ENCODE measurements at places on chromosomes 12 and 14. TPM values are rescaled to one million over a fixed set of nuclear protein-coding genes. Genes with fewer than 3 reads are reported as not detected.

The C12orf50 gene
- polyA plus RNA-seq, result 0.17 TPM

The EML5 gene
- polyA plus RNA-seq, result 2.9 TPM

The KRT4 gene
- 0.17 TPM for polyA plus RNA-seq

The SLC6A12 gene
- polyA plus RNA-seq, result 20.2 TPM

The MIP gene
- polyA plus RNA-seq, result not detected

DNA sequence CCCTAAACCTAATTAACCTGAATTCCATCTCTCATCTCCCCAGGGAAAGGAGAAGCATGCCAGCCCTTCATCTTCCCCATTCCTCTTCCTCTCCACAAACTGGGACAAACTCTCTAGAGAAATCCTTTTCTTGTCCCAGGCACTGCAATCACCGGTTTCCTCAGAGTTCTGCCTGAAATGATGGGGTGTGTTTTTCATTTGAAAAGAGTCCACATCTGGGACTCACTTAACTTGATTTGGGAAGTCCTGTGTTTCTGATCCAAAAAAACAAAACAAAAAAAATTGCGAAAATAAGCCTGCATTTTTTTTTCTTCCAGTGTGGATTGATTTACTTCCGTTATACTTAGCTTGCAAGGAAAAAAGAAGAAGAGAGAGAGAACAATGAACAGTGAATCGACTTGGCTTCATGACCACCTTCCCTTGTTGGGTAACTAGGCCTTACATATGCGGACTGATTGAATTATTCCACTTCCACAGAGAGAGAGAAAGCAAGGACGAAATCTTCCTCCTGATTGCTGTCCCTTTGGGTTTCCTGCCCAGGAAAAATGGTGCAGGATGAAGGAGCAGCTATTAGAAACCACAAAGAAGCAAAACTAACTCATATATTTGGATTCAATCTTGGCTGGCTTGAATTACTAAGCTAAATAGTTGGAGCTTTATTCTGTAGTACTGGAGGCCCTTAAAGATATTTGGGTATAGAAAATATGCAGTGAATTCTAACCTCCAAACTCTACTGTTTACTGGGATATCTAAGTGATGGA lies 506.2 kb upstream of the TBX3 start:
- DNase-seq, result no peak

GRCh38 chr12:25416516-25416915 lies 136.6 kb downstream of the LMNTD1 start:
- DNase-seq, result no peak

DNA sequence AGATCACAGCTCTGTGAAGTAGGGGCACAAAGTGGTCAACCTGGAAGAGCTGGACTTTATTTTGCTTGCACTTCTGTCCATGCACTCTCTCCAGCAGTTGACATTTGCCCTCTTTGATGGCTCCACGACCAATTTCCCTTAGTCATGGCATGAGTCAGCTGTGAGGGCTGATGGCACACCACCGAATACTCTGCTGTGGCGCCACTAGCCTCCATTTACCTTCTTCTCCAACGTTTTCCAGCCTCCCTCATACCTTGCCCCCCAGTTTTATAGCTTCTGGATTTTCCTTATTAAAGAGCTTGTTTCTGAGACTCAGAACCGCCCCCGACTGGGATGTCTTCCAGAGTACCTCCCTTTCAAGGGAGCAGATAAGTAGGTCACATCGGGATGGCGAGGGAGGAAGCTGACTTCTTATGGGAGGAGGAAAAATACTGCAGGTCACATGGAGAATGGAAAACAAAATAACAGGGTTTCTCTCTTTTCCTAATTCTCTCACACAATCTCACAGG lies 17.6 kb downstream of the NINJ2 start:
- no peak for DNase-seq

- DNase-seq, result no peak
Measured at GRCh38 chr12:119410396-119410795, 75.9 kb downstream of the CCDC60 start.

- DNase-seq, result no peak
Measured at GRCh38 chr14:99213101-99213500, 58.9 kb downstream of the BCL11B start.

- no peak for DNase-seq
Measured at GRCh38 chr12:131117438-131118245, 163.9 kb downstream of the ADGRD1 start.

DNA sequence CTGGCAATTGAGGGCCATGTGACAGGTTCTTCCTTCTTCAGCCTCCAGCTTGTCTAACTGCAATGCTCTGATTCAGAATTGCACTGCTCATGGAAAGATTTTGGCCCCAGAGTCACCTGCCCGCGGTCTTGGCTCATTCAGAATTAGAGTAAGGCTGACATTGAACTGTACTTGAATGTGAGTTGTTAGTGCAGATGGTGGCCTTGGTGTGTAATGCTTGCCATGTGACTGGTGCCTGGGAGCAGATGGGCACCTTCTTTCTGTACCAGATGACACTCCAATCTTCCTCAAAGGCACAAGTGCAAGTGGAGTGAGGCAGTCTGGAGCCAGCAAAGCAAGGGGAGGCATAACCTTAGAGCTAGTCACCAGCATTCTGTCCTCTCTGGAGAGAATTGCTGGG lies 36.5 kb upstream of the ANO4 start:
- DNase-seq, result no peak

DNA sequence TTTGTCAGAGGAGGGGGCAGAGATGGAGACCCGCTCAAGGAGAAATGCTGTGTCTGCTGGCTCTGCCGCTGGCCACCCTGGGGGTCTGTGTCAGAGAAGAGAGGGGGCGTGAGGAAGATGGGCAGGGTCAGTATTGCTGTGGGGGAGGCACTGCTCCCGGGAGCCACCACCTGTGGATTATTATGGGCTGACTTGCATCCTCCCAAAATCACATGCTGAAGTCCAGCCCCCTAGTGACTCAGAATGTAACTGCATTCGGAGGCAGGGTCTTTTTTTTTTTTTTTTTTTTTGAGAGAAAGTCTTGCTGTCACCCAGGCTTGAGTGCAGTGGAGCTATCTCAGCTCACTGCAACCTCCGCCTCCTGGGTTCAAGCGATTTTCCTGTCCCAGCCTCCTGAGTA lies 12.3 kb downstream of the ABCD4 start:
- no peak for DNase-seq
